ENCODE measurements at places on chromosomes 2 and 18.

DNA sequence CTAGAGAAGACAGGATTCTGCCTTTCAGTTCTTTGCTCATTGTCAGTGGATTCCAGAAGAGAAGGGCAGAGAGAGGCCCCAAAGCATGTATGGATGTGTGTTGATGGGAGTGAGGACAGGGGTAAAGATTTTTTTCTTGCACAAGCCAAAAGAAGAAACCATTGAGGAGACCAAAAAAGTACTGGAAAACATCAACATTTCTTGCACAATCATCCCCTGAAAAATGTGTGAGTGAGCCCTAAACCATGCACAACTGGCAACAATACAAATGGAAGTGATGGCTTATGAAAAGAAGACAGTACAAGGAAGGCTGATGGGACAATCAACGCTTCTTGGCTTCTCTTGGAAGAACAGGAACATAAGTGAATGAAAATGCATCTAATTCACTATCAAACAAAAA lies 5.6 kb upstream of the SMAD7 start:
- no peak for DNase-seq

GRCh38 chr18:79566771-79567431 lies 112.7 kb upstream of the CTDP1 start:
- no peak for DNase-seq

GRCh38 chr2:105590780-105591660 lies 153.7 kb upstream of the NCK2 start:
- DNase-seq, result no peak

DNA sequence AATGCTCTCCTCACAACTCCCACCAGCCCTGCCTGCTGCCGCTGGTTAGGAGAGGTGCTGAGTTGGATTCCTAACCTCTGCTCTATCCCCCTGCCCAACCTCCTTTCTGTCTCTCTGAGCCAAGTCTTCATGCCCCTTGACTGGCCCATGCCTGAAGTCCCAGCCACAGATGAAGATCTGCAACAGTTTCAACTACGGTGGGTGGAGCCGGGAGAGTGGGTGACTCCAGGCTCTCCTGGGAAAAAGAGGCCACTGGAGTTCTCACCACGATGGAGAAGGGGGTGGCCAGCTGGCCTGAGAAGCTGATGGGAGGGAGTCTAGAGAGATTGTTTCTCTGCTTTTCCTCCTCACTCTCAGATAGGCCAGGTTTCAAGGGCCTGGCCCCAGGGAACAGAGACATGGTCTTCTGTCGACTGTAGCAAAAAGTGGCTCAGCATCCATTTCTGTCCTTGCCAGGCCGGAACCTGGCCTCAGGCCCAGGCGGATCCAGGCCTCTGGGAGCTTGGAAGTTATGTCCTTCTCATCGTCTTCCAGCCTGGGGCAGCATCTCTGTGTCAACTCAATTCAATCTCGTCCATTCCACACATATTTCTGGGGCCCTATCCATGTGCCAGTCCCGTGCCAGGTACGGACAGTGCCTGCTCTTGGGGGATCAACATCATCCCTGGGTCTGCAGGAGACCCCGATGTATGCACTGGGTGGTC lies 75.3 kb downstream of the INHBB start:
- DNase-seq, result no peak

- no peak for DNase-seq
Measured at GRCh38 chr2:118755901-118756300, 91.5 kb downstream of the EN1 start.

- DNase-seq, result no peak
Measured at GRCh38 chr2:231665245-231666170, 42.8 kb upstream of the PTMA start.

DNA sequence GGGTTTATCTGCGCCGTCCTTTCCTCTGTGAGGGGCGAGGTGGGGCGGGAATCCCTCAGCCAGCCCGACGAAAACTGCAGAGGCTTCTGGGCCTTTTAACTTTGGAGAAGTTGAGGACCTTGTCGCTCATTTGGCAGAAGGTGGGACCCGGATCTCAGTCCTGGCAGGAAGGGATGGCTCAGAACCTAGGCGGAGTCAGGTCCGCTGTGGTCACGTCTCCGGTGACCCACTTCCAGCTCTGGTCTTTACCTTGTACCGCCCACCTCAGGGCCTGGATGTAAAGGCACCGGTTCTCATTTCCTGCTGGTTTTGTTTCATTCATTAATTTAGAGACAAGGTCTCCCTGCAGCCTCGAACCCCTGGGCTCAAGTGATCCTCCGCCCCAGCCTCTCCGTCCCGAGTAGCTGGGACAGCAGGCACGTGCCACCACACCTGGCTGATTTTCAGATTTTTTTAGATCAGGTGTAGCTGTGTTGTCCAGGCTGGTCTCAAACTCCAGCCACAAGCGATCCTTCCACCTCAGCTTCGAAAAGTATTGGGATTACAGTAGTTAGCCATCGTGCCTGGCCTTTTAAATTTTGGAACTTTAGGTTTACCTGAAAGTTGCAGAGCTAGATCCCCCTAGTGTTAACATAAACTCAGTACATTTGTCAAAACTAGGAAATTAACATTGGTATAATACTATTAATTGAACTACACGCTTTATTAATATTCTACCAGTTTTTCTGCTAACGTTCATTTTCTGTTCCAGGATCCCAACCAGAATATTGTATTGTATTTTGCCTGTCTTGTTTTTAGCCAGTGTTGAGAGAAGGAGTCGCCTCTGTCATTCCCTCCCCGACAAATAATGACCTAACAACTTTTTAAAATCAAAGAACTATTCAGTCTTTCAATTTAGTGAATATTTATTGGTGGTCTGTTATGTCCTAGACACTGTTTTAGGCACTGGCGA lies 852 bp downstream of the POLI start:
- peak; percentile 12 for DNase-seq

DNA sequence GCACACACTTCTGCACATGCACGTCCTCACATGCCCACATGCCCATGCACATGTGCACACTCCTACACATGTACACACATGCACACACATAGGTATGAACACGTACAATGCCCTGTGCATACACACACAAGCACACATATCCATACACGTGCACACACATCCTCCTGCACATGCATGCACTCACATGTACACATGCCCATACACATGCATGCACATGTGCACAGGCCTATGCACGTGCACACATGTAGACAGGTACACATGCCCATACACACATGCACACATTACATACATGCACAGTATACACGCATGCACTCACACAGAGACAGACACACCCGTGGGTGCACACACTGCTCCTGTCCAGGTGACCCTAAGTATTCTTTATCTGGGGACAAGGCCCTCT lies 34.3 kb downstream of the GPC1 start:
- no peak for DNase-seq

Data from stimulated activated CD8-positive, alpha-beta memory T cell treated with anti-CD3 and anti-CD28 coated beads, Interleukin-15, amount 100 ng/mL, for 24 hours (primary cell).